Mesenchymal stem cell (in vitro differentiated cells and primary cell): ENCODE measurements at places on chromosomes 7 and 10.
A peak's percentile ranks its signal among the peaks of the same experiment; 100 is the strongest.

DNA sequence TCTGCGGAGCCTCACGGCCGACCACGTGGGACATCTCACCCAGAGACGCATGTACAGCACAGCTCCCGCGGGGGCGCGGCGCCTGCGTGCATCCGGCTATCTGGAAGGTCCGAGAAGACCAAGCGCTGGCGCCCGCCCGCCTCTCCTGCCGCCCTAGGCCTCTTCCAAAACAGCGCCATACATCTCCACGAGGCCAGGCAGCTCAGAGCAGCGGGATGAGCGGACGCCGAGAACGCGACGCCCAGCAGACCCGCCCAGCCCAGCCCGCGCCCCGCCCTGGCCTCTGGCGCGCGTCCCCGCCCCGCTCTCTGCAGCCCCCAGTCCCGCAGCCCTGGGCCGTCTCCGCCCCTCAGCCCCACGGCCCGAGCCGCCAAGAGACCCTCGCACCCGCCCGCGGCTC lies 20.3 kb upstream of the LANCL2 start:
- DNase-seq: no peak

DNA sequence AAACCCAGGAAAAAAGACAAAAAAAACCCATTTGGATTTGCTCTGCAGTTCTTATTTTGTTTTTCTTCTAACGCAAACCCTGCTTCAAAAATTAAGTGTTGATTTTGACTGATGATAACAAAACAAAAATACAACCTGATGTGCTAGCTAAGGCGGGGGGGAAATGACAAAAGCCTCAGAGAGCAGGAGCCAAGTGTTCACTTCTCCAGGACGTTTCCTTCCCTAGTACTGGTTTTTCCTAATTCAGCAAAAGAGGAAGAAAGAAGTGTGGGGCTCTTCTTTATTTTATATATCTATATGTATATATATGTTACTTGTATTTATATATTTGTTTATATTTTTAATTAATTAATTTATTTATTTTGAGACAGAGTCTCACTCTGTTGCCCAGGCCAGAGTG lies 28.0 kb downstream of the SNX10 start:
- no peak for DNase-seq

DNA sequence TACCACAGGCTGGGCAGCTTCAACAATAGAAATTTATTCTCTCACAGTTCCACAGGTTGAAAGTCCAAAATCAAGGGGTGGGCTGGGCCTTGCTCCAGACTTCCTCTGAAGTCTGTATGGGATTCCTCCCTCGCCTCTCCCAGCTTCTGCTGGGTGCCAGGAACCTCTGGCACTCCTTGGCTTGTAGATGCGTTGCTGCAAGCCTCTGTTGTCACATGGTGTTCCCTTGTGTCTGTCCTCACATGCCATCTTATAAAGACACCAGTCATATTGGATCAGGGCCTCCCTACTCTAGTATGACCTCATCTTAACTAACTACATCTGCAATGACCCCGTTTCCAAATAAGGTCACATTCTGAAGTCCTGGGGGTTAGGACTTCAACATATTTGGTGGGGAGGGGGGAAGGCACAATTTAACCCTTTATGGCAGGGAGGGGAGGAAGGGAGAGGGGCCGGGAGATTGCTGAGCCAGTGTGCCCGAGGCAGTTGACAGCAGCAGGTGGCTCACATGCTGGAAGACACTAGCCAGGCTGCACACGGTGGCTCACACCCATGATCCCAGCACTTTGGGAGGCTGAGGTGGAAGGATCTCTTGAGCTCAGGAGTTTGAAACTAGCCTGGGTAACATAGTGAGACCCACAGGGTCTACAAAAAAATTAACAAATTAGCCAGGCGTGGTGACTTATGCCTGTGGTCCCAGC lies 18.8 kb downstream of the ZNF282 start:
- no peak for DNase-seq

DNA sequence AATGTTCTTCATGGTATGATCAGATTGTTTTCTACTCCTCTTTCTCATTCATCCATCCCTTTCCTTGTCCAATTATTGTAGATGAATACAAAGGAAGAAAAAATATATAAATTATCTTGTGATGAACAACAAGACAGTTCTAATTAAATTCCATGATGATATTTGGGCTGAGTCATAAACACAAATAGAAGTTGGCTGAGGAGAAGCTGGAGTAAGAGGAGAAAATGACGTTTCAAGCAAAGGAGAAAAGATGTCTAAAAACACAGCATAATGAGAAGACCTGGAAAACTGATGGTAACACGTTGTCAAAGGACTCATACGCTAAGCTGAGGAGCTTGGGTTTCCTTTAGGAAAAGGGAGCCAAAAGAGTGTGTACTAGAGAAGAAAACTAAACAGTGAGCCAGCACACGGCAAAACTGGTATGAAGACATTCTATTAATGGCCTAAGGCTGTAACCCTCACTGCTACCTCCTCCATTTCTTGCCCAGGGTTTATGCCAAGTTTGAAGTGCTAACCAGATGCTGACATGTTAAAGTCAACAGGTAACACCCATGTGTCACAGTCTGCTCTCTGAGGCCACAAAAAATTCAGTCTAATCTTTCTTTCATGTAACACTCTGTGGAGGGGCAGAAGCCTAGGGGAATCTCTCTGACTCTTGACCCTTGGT lies 26.1 kb downstream of the ZFAND4 start:
- no peak for DNase-seq

- DNase-seq: peak; percentile 16
Observed at GRCh38 chr7:17802056-17802455, 138.2 kb downstream of the SNX13 start.

- peak; percentile 36 for DNase-seq
Observed at GRCh38 chr7:99386584-99387238, 12.2 kb downstream of the ARPC1B start.

DNA sequence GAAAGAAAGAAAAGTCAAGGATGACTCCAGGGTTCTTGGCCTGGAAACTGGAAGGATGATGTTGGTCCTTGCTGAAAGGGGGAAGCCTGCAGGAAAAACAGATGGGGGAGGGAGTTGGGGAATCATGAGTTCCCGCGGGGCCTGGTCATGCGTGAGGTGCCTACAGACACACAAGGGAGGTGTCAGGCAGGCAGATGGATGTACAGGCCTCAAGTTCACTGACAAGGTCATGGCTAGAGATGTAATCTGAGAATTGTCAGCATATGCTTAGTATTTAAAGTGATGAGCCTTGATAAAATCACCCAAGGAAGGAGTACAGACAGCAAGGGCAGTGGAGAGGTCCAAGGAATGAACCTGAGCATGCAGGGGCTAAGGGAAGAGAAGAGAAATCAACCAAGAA lies 46.8 kb downstream of the DLG5 start:
- no peak for DNase-seq

DNA sequence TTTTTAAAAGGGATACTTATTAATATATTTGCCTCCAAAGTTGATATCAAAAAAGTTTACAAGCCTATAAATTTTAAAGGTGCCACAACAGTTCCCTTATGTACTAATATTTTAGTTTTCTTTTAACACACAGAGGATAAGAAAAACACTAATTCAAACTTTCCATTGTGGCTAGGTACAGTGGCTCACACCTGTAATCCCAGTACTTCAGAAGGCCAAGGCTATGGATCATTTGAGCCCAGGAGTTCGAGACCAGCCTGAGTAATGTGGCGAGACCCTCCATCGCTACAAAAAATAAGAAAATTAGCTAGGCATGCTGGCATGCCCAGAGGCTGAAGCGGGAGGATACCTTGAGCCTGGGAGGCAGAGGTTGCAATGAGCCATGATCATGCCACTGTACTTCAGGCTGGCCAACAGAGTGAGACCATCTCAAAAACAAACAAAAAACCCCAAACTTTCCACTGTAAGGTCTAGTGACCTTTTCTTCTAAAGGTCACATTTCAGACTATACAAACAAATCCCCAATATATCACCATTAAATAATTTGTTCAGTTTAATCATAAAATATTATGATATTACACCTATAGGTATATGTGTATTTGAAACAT lies 107.5 kb downstream of the HBP1 start:
- no peak for DNase-seq

DNA sequence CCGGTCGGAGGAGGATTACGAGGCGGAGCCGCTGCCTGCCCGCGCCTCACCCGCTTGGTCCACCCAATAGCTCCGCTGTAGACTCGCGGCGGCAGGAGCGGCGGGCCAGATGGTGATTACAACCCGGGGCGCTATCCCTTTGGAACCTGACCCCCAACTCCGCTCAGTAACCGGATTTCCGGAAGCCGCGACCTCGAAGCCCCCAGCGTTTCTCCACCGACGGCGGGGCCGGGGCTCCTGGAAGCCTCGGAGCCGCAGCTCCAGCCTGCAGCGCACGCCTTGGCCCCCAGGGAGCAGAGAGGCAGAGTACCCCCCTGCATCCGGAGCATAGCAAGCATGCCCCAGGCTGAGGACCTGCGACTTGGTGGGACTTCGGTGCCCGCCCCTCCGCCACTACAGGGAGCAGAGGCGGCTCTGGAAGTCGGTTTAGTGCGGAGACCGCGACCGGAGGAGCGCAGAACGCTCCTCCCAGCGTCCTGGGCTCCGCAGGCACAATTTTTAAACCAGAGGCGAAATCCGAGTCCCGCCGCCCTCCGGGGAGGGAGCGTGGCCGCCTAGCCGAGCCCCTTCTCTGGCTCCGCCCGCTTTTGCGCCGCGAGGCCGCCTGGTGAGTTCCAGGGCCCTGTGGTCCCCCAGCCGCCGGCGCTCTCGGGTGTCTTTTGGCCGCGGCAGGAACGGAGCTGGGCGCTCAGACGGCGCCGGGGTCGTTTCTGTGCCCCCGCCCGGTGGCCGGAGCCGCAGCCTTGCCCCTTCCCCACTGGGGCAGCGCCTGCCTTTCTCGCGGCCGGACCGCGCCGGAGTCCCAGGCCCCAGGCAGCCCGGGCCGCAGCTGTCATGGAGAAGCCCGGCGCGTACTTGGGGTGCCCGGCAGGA lies 28.2 kb upstream of the BMS1 start:
- peak; percentile 25 for DNase-seq

- DNase-seq: peak; percentile 36
Observed at GRCh38 chr7:47361746-47362215, 220.1 kb downstream of the TNS3 start.

GRCh38 chr7:13072014-13072413 lies 384.6 kb downstream of the ARL4A start:
- no peak for DNase-seq

DNA sequence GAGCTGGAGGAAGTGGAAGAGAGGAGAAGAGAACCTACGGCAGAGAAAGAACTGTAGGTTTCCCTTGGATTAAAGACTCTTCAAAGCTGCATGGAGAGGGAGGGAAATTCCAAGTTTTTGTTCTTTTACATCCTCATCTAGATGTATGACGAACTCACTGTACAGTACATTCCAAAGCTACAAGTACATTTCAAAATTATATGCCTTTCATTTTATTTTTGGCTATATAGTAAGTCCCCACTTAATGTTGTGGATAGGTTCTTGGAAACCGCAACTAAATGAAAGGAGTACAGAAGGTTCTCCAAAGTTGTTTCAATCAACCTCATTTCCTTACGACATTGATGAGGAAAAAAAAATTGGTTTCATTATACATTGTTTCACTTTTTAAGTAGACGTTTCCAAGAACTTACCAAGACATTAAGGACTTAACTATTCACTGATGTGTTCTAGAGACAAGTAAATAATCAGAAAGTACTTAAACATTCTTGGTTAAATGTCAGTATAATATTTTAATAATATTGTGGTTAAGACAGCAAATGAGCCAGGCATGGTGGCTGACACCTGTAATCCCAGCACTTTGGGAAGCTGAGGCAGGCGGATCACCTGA lies 16.1 kb upstream of the JMJD1C start:
- DNase-seq: no peak

- DNase-seq: no peak
Observed at GRCh38 chr7:154985230-154985629, 17.7 kb downstream of the PAXIP1 start.

- DNase-seq: peak; percentile 96
Observed at GRCh38 chr7:75937958-75938786, 23.2 kb downstream of the POR start.

DNA sequence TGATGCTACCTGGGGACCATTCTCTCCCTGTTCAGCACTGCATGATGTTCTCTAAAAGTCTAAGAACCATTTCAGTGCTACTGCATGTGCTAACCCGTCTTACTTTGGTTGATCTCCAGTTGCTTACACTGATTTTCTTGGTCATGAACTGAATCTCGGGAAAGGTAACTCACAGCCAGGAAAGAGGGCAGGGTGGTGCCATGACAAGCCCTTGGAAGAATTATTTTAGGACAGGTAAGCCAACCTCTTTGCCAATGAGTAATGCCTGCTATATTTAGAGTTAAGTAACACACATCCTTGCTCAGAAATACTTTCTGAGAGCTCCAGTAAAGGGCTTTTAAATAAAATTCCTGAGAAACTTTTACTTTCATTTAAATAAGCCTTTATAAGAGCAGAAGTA lies 126.7 kb downstream of the ARL4A start:
- no peak for DNase-seq

DNA sequence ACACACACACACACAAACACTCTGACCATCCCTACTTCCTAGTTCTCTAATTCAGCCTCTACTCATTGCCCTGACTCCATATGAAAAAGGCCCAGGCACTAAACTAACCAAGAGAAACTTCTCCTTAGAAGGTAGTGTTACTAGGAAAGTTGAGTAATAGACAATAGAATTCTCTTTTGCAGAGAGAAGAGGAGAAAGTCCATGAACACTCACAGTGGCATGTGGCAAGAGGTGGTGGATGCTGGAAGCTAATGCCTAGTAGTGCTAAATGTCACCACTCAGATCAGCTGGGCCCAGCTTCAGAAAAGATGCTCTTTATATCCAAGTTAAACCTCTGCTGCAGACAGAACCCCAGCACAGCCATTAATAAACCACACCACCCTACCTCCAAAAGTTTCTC lies 58.2 kb downstream of the SORBS1 start:
- DNase-seq: no peak

DNA sequence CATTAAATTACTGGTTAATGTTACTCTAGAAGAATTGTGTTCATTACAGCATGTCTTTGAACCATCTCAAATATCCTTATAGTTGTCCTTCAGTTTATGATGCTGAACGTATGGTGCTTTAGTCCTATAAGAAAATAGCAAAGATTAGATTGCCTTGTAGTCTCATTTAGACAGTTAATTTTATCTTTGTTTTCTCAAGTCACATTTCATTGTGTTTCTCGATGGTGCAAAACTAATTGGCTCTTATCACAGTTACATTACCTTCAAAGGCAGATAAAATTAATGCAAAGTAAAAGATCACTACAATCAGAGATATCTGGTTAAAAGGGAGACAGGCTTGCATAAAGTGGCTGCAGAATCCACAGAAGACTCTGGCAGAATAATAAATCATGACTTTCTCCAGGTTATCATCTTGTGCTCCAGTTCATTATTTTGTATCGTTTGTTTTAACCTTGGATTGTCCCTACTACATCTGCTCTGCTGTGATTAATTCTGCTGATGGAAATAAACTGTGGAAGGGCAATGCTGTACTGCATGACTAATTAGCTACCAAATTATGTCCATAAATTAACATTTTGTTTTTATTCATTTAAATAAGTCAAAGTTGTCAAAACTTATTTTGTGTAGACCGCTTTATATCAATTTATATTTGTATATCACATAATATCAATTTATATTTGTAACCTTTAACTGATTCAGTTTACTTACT lies 24.2 kb downstream of the PRPS1L1 start:
- no peak for DNase-seq

DNA sequence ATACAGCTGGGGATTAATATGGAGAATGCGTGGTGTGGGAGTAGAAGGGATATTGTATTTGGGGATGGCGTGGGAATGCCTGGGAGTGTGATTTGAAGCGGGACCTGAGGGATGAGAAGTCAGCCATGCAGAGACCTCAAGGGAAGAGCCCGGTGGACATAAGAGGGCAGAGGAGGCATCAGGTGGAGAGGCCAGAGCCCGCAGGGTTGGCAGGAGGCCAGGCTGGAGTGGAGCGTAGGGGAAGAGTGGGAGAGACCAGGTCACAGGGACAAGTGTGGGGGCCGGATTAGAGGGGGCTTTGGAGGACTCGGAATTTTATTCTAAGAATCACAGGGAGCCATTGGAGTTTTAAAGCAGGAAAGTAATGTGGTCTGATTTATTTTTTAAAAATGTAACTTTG lies 2.0 kb downstream of the NDUFB2 start:
- DNase-seq: no peak
